ENCODE measurements at places on chromosomes 7 and 10.

DNA sequence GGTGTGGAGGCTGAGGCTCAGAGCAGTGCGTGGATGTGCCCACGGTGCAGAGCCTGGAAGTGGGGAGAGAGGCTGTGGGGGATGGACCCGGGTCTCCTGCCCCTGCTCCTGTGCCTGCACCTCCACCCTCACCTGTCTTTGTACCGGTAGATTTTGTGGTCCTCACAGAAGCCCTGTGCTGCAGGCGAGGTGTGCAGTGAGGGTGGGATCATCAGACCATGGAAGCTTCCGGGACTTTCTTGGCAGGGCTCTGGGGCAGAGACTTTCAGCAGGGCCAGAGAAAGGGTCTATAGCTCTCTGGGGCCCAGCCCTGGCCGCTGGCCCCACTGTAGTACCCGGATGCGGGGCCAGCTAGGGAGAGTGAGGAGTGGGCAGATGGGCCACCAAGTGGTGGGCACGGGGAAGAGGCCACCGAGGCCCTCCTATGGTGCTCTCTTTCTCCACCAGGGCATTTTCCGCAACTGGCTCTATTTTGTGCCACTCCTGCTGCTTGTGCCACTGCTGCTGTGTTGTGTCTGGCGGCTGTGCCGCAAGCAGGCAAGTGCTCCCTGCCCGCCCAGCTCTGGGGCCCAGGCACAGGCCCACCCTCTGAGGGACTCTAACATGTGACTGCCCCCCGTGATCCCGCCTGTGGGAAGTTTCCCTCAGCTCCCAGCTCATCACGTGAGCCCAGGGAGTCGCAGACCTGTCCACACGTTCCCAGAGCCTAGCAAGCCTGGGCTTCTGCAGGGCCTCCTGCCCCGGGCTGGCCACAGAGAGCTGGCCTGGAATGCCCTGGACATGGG, 22.1 kb downstream of the ANTXRL start:
- no peak for DNase-seq

DNA sequence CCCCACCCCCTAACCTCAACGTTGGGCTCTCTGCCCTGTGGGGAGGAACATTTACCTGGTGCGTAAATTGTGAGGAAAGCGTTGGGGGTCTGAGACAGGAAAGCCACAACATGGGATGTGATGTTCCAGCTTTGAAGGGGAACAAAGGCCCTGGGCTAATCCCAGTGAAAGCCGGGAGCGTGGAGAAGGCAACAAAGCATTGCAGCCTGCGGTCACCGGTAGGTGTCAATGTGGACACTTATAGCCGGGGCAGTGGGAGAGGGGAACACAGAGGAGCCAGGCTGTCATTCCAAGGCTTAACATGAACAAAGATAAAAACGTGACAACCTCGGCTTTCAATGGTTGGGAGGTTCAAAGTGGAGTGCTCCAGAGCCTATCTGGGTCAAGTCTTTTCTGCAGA, 12.7 kb downstream of the PTF1A start:
- peak; percentile 46 for DNase-seq

DNA sequence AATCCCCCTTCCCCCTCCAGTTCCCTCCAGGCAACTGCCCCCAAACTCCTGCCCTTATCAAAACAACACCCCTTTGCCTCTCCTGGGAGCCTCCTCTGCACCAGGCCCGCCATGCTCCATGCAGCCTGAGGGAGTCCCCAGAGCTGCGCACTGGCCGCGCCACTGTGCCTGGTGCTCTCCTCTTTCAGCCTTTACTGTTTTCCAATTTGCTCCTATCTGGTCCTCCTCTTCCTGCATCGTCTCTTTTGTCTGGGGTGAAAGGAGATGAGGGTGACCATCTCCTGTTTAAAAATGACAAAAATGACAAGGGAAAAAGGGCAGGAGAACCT, 165.8 kb upstream of the ADCY1 start:
- no peak for DNase-seq

DNA sequence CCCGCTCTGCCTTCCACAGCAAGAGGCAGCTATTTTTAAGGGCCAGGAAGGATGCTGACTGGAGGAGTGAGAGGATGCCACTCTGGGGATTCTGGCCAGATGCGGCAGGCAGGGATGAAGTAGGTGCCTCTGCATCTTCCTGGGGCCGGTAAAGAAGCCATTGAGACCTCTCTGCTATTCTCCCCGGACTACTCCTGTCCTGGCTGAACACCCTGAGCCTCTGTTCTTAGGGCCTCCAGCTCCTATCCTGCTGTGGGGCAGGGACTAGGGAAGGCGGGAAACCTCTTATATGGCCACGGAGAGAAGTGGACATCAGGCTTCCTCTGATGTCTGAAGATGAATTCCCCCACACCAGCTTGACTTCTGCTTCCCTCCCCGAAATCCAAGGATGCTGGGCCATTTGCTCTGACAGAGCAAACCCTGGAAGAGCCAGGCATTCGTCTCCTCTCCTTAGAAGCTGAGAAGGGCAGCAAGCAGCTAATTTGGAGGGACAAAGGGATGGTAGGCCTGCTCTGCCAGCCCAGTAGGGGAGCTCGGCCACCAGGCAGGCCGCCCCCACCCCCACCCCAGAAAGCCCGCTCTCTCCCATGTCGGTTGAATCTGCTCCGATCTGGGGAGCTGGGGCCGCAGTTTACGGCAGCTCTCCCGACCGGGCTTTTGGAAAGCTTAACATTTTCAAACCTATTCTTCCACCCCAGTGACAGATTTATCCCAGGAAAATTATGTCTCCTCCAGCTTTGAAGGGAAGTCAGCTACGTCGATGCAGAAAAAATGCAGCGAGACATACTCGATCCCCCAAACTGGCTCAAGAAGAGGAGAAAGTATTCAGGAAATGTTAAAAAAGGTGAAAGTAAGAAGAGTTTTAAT, 2.8 kb downstream of the FGF8 start:
- peak; percentile 50 for DNase-seq

DNA sequence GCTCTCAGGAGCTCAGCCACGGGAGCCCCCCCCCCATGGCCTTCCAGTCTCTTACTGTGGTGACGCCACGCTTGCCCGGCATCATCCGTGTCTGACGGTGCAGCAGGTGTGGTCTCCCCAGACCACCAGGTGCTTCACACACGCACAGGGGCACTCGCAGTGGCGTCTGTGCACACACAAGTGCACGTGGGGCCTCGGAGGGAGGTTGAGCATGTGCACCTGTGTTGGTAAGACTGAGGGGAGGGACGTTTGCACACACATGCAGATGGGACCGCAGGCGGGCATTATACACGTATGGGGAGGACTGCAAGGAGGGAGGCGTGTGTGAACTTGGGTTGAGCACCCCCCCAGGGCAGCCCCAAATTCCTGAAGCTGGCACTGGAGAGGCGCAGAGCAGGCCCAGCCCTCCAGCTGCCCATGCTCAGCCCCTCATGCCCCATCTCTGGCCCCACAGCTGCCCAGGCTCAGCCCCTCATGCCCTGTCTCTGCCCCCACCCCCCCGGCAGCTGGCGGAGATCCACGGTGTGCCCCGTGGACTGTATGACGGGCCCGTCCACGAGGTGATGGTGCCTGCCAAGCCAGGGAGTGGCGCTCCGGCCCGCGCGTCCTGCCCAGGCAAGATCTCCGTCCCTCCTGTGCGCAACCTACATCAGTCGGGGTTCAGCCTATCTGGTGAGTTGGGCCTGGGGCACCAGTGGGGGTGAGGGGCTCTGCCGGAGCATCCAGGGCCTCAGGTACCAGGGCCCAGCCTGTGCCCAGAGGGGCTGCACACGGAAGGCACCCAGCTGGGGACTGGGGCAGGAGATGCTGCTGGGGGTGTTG, 16.7 kb downstream of the DPYSL4 start:
- no peak for DNase-seq

GRCh38 chr10:97811958-97812357, 37.7 kb upstream of the GOLGA7B start:
- no peak for DNase-seq

DNA sequence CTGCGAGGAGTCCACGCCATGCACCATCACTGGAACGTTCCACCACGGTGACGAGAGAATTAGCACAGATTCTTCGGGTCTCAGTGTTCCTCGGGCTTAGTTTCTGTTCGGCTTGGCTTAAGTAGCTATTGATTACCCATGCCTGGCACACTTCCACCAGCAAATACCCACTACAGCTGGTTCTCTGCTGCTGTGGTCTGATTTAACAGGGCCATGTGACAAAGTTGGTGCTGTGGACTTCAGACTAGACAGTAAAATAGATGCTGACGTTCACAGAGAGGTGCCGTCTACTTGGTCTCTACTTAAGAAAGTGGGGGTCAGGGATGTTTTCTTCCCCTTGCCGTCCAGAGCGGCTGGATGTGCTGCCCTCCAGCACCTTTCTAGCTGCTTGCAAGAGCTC, 11.6 kb downstream of the GNA12 start:
- no peak for DNase-seq

- DNase-seq: no peak
Measured at GRCh38 chr10:113047963-113048781, 98.1 kb downstream of the TCF7L2 start.

DNA sequence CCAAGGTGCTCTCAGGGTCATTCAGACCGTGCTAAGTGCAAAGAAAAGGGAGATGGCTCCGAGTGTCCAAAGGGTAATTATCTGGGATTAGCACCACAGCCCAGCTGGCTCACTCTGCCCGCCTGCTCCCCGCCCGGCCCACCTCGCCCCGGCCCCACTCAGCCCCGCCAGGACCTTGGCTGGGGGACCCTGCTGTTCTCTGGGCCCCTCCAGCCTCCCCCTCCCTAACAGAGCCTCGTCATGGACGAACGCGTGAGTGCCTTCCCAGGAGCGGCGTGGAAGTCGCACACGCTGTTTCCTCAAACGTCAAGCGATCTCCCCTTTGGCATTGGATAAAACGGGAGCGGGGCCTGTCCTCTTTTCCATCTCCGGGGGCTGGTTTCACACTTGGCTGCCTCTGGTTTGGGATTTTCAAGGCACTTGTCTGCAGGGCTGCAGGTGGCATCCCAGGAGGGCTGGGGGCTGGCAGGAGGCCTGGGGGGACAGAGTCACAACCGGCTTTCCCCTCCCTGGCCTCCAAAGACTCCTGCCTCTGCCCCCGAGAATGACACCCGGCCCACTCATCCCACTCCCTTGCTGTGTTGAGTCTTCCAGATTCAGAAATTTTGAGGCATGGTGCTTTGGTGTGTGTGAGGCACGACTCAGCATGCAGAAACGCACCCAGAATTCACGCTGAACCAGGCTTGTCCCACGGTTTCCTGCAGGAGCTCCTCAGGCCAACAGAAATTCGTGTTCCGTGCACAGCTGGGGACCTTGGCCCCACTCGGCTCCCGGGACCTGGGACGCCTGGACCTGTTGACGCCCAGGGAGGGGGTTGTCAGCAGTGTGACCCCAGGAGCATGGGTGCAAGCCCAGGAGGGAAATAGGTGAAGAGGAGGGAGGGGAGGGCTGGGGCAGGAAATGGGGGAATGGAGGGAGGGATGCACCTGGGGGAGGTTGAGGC, 110.0 kb downstream of the PDGFA start:
- DNase-seq: peak; percentile 52

- no peak for DNase-seq
Measured at GRCh38 chr7:27950123-27950522, 210.2 kb downstream of the TAX1BP1 start.

GRCh38 chr7:137151041-137151689, 192.4 kb downstream of the PTN start:
- DNase-seq: no peak

Data from retina (tissue), 1 donor.